ENCODE measurements at places on chromosomes 16 and 17. TPM values are rescaled to one million over a fixed set of nuclear protein-coding genes. Genes with fewer than 3 reads are reported as not detected.
A peak's percentile ranks its signal among the peaks of the same experiment; 100 is the strongest.

RAB37 gene
- 12.7 TPM for total RNA-seq

HID1 gene
- 9.9 TPM for total RNA-seq

MYOCD gene
- total RNA-seq, result not detected

DNA sequence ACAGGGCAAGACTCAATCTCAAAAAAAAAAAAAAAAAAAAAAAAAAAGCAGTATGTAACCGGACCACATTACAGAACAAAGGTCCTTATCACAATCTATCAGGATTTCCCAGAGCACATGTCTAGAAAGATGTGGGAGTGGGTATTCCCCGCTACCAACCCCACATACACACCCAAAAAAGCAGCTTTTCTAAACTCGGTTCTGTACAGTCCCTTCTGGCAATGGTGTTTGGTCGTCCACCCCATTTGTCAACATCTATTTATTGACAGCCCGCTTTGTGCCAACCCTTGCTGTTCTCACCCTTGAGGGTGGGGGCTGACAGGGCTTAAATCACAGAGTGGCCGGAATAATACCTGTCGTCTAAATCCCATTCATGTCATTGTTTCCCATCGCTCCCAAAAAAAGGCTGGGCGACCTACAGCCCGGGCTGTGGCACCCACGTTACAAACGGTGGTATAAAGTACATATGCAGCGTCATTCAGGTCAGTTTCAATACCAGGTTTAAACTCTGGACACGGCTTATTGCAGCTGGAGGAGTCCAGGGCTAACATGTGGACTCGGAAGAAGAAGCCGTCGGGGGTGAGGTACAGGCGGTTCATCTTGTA is 3.6 kb downstream of the C17orf58 start:
- DNase-seq, result peak; percentile 26

GRCh38 chr17:71501711-71502110 is 619.1 kb upstream of the SOX9 start:
- DNase-seq, result no peak

GRCh38 chr17:81954131-81955057 is 6.6 kb downstream of the NOTUM start:
- no peak for DNase-seq

- peak; percentile 37 for DNase-seq
These were observed 14.6 kb upstream of the CCDC154 start for GRCh38 chr16:1458977-1459341.

DNA sequence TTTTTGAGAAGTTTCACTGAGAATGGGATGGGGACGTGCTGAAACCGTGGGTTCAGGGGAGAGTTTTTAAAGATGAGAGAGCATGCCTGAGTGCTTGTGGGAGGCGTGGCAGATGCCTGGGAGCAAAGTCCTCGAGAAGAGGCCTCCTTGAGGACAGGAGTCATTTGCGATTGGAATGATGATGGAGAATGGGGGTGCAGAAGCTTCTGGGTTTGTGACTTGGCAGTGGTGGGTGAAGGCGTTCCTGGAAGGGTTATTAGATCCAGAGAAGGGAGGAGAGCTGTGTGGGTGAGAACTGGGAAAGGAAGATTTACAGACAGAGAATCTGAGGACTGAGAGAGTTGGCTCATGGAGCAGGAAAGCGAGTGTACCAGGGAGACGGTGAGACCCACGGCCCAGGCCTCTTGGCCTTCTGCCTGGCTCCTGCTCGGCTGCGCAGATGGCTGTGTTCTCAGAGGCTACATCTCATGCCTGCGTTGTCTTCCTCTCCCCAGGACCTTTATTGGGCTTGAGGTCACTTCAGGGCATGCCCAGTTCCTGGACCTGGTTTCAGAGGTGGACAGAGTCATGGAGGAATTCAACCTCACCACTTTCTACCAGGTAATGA is 8.6 kb upstream of the MMP15 start:
- no peak for DNase-seq

GRCh38 chr17:58875261-58875660 is 119.6 kb downstream of the PPM1E start:
- no peak for DNase-seq

- no peak for DNase-seq
These were observed 313.1 kb upstream of the TNRC6C start for GRCh38 chr17:77645072-77646045.

DNA sequence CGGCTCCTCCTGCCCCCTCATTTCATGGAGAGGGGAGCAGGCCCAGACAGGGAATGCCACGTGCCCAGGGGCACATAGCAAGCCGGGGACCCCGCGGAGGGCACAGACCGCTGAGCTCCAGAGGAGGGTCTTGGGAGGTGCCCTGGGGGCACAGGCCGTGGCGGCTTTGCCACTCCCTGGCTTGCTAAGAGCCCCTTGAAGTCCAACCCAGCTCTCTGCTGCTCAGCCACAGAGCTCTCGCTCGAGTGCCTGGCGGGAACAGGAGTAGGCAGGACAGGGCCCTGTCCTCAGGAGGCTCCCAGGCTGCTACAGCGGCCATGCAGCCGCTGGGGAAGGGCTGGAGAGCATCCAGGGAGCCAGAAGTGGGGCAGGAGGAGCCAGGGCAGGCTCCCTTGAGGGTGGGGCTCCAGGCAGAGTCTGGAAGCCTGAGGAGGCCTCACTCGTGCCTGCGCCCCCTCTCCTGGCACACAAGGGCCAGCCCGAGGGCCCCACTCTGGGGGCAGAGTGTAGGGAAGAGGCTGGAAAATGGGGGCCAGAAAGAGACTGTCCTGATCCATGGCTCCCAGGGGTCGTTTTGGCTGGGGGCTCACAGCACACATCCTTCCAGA is 4.4 kb upstream of the RAB26 start:
- no peak for DNase-seq

DNA sequence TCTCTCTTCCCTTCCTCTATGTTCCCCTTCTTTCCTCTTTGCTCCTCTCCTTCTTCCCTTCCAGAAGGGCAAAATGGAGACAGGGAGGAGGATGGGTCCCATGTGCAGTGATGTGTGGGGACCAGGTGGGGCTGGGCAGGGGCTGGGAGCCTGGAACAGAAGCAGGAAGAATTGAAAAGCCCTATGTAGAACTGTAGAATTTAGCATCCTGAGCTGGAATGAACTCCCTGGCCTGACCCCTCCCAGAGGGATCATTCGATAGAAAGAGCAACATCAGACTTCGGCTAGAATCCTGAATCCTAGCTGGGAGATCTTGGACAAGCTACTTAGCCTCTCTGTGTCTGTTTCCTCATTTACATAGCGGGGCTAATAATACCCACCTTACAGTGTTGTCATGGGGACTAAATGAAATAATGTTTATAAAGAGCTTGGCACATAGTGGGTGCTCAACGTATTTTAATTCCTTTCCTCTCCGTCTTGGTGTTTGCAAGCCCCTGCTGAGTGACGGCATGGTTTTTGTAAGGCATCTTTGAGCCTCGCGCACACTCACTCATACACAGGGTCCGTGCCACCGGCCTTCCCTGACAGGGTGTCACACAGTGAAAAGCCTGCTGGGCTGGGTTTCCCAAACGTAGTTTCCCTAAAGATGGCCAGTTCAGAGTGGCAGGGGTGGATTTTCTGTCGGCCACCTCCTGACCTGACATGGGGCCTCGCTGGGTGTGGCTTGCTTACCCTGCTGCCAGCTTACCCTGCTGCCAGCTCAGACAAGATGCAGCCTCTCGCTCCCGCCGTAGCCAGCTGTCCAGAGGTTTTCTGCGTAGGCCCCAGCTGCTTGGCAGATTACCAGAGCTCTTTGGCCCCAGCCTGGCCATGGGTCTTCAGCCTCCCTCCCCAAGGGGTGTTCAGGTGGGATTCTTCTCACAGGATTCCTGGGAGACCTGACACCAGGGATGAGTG is 6.1 kb upstream of the ARHGAP23 start:
- no peak for DNase-seq

DNA sequence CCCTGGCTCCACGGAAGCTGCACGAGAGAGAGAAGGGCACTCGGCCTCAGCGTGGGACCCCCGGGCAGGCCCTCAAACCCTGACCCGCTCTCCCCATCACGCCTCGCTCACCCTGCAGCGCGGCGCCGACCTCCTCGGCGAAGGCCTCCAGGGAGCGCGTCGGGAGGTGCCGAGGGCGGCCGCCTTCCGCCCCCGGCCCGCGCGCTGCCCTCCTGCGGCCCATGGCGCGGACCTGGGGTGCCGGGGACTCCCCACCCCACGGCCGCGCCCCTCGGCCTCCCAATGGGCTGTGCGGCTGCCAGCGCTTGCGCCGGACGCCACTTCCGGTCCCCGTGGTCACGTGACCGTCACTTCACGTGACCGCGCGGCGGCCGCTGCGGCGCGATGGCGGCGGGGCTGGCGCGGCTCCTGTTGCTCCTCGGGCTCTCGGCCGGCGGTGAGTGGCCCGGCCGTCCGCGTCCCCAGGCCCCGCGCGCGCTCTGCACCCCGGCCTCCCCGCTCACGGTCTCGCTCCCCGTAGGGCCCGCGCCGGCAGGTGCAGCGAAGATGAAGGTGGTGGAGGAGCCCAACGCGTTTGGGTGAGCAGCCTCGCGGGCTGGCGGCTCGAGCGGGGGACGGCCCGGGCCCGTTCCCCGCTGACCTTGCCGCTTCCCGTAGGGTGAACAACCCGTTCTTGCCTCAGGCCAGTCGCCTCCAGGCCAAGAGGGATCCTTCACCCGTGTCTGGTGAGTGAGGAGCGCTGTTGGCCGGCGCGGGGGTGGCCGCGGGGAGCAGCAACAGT is at the start of the genes GNPTG and TSR3:
Gene GNPTG (plus strand): TSS at position 350 of the 781 bp plus-strand sequence. CDS start 35 bp downstream, at position 385.
Gene TSR3 (minus strand): TSS at position 297 of the 781 bp plus-strand sequence. CDS start 74 bp downstream, at position 223.
- peak; percentile 93 for DNase-seq

- DNase-seq, result peak; percentile 76
These were observed 27.4 kb downstream of the EMP2 start for GRCh38 chr16:10552998-10553491.

DNA sequence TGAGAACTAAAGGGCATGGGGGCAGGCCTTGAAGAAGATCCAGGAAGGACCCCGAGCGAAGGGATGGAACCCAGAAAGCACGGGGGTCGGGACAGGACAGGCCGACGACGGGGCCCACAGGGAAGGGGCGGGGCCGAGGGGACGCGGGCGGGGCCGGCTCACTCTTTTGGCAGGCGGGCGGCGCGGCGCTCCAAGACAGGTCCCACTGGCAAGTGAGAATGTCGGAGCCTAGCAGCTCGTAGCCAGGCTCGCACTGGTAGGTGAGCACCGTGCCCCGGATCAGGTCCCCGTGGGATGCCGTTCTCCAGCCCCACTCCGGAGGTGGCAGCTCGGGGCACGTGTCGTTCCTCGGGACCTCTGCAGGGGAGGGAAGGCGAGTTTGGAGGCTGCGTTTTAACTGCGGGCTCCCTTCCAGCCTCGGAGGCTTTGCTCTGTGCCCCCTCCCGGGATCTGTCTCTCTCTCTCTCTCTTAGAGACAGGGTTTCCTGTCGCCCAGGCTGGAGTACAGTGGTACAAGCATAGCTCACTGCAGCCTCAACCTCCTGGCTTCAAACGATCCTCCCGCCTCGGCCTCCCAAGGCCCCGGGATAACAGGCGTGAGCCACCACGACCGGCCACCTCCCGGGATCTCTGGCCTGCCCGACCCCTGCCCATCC is 13.7 kb upstream of the CDIPT start:
- no peak for DNase-seq

DNA sequence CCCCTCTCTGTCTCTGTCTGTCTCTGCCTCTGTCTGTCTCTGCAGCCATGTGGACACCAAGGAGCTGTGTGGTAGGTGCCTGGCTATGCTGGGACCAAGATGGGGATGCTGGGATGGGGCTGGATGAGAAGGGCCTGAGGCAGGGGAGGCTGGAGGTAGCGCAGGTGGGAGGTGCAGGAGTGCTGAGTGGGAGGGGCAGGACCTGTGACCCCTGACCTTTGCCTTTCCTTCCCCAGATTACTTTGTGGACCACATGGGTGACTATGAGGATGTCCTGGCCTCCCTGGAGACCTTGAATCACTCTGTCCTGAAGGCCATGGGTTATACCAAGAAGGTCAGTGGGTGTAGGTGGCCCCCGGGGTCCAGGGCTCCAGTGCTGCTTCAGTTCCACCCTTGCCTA is 12.8 kb downstream of the NECAB2 start:
- DNase-seq, result no peak

- DNase-seq, result no peak
These were observed 143.2 kb upstream of the ASIC2 start for GRCh38 chr17:33436321-33436720.

All from OCI-LY7 (cell line).